Left ventricle myocardium inferior (tissue), 1 donor: ENCODE measurements at places on chromosomes 7 and 10. TPM values are rescaled to one million over a fixed set of nuclear protein-coding genes. Genes with fewer than 3 reads are reported as not detected.

SEC24C gene
- 42.2 TPM for total RNA-seq

ASZ1 gene
- total RNA-seq: not detected

SPRN gene
- not detected for total RNA-seq

INMT gene
- 49.5 TPM for total RNA-seq

CUTC gene
- 41.0 TPM for total RNA-seq

ZNF736 gene
- total RNA-seq: 4.1 TPM

LRRD1 gene
- not detected for total RNA-seq

ENTPD1 gene
- total RNA-seq: 7.7 TPM

AGAP9 gene
- 1.6 TPM for total RNA-seq

GRCh38 chr7:149194799-149195179, 557 bp upstream of the ZNF282 start:
- no peak for DNase-seq

DNA sequence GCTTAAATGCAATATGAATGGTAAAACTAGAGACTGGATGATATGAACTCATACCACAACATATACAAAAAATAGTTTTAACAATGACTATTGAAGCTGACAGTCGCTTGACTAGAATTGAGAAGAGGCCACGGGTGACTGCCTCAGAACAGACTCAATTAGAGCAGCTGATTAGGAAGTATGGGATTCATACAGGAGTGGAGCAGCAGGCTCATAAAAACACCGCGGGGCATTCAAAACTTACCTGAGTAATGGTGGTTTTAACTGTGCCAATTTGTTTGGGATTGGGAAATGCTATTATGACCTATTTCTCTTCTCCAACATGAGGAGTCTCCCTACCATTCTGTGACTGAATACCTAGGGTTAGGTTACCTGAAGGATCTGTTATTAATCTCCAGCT, 2.1 kb downstream of the CADPS2 start:
- DNase-seq: no peak

GRCh38 chr7:47302560-47302959, 279.4 kb downstream of the TNS3 start:
- no peak for DNase-seq

DNA sequence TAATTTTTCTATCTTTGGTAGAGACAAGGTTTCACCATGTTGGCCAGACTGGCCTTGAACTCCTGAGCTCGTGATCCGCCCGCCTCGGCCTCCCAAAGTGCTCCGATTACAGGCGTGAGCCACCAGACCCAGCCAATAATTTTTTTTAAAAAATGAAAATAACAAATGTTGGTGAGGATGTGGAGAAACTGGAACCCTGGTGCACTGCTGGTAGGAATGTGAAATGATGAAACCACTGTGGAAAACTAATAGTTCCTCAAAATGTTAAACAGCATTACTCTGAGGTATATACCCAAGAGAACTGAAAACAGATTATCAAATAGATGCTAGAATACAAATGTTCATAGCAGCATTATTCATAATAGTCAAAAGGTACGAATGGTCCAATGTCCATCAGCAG, 23.0 kb upstream of the YWHAG start:
- no peak for DNase-seq

DNA sequence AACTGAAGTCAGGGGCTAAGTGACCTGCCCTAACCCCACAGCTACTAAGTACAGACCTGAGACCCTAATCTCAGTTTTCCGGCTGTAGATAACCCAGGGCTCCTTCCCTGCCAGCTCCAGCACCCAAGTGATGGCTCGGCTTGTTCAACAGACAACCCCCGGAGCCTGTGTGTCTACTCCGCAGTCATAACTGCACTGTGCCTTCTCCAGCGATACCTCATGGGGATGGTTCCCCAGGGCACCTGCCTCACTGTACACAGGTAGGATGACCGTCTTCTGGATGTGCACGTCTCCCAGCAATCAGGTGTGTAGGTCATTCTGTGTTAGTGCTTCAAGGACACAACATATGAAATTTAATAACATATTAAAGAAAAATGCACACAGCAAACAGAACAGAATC, 37.1 kb downstream of the CPXM2 start:
- DNase-seq: no peak

DNA sequence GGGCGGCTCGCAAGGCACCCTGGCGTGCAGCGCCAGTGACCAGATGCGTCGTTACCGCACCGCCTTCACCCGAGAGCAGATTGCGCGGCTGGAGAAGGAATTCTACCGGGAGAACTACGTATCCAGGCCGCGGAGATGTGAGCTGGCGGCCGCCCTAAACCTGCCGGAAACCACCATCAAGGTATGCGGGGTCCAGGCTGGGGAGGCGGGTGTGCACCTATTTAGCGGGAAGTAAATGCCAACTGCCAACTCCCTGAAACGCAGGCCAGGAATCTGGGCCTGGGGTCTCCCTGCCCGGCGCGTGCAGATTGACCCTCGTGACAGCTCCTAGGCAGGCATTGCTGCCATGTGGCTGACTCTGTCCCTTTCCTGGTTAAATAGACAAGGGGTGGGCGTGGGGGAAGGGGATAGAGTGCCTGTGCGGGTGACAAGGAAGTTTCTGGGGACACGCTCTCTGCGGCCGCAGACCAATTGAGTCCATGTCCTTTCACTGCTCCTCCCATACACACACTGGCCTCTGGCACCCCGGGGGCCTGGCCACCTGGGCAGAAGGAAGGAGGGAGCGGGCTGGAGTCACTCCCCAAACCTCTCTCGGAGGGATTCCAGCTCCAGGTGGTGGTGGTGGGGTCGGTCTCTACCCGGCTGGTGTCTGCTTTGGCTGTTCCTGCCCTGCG, 2.7 kb downstream of the EVX1 start:
- DNase-seq: no peak

DNA sequence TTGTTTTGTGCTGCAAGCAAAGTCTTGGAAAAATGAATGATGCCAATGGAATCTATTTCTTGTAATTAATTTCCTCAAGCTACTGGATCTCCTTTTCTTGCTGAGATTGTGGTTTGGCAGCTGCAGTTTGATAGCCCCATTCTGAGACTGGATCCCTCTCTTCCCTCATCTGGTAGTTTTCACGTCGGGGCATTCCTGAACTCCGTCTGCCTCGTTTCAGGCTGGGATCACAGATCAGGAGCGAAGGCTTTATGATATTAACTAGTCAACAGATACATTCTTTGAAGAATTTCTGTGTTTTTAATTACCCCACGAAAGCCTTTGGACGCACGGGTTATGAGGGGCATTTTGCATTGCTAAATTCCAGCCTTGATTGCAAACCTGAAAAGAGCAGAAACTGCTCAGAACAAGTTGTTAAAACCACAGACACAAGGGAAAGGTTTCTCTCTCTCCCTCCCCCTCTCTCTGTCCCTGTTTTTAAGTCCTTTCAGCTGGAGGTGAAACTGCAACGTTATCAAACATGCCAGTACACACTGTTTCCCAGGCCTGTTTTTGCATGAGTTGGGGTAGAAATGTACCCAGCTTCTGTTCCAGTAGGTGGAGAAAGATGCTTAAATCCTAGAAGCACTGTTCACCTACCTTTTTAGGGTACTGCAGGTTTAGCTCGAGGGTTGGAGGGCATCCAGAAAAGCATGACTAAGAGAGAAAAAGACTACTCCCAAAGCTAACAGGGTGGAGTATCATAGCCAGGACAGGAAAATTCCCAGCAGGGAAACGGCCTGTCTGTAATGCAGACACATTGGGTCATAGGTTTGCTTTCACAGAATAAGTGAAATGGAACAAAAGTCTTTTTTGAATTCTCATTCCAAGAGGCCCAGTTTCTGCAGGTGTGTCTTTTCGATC, 124.3 kb downstream of the CUX1 start:
- no peak for DNase-seq

GRCh38 chr7:74173491-74173865, 678 bp upstream of the EIF4H start:
- no peak for DNase-seq

DNA sequence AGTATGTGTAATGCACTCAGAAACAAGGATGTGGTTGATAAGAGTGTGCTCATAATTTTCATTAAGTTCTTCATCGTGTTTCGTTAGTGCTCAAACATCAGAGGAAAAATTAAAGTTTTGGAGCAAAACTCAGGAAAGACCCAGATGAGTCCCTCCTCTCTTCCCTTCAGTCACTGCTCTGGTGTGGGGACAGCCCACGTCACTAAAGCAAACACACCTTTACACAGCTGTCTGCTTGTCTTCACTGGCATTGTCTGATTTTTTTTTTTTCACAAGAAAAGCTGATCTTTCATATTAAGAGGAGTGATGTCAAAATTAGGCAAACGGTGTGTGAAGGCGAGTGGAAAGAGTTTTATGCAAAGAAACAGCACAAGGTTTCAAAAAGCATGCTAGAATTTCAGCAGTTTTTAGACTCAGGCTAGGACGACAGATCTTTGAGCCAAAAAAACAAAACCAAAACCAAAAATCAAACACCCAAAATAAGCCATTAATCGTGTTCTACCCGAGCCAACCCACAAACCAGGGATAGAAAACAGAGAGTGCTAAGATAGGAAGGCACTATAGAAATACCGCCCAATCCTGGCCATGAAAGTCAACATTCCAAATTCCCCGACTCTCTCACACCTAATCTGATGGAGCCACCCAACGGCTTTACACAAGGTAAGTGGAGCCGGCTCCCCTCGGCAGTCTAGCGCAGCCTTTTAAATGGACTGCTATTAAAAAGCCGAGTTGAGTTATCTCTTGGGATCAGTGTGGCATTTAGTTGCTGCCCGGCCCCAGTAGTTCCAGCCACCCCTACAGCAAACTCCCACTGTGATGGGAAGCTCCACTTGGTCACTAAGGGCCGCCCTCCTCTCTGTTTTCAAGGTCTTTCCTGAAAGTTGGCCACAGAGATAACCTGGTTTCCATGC, 27.9 kb upstream of the GATA3 start:
- no peak for DNase-seq

GRCh38 chr7:30904561-30904960, 7.1 kb upstream of the AQP1 start:
- no peak for DNase-seq

GRCh38 chr10:130864961-130865818, 446.3 kb downstream of the TCERG1L start:
- DNase-seq: no peak

- DNase-seq: no peak
Observed at GRCh38 chr10:4011136-4011812, 226.3 kb upstream of the KLF6 start.

- no peak for DNase-seq
Observed at GRCh38 chr10:7700577-7701125, 2.5 kb upstream of the ITIH2 start.

DNA sequence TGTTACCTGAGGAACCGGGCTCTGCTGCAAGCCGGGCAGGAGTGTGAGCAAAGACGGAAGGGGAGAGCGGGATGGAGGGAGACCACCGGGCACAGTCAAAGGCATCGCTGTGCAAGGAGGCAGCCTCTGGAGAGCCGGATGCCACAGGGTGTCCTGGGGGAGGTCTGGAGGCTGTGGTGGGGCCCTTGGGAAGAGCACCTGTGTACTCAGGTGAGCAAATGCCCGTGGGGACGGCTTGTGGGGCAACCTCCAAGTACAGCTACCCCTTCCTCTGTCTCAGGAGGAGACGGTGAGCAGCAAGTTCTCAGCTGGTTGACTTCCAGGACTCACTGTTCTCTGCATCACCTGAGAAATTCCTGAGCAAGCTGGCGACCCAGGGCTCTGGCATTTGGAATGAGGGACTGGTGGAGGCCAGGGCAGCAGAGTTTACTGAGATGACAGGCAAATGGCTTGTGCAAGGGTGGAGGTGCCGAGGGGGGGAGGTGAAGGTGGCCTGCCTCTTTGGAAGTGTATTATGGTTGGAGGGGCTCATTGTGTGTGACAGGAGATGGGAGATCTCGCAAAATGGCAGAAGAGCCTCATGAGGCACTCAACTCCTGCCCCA, 345.2 kb upstream of the SHH start:
- DNase-seq: no peak

DNA sequence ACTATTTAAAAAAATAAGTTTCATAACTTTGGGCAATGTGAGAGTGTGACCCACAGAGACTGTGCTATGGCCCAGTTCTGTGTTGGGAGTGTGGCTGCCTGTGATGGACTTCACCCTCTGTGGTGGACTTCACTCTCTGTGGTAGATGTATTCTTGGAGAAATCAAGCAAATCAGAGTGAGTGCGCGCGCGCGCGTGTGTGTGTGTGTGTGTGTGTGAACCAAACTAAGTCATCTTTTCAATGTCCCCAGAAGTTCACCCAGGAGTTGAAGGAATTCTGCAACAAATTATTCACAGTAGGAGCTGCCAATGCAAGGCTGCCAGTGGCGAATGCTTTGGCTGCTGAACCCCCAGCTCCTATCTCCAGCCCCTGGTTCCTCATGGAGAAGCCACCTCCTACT, 184.5 kb downstream of the ADAM12 start:
- no peak for DNase-seq

DNA sequence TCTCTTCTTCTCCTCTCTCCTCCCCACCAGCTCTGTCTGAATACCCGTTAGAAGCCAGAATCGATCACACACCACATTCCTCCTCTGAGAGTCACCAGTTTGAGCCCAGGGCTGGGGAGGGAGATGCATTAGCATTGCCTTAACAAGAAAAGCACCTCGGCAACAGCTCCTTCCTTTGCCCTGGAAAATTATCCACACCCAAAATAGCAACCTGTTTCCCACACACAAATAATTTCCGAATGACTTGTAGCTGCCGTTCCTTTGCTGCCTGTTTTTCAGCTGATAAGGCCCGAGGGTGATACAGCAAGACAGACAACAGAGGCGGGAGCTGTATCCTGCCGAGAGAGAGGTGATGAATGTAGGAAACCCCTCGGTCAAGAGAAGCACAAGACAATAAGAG, 91.3 kb downstream of the CPXM2 start:
- DNase-seq: no peak

GRCh38 chr7:66125052-66125694, 10.5 kb downstream of the CRCP start:
- no peak for DNase-seq
